ENCODE measurements at places on chromosomes 13 and 19. TPM values are rescaled to one million over a fixed set of nuclear protein-coding genes. Genes with fewer than 3 reads are reported as not detected.
A peak's percentile ranks its signal among the peaks of the same experiment; 100 is the strongest.

GRCh38 chr13:21606796-21607195 is 2.8 kb upstream of the MICU2 start:
- DNase-seq: no peak

- DNase-seq: peak; percentile 92
Observed at GRCh38 chr13:30870049-30870884, 35.8 kb upstream of the MEDAG start.

DNA sequence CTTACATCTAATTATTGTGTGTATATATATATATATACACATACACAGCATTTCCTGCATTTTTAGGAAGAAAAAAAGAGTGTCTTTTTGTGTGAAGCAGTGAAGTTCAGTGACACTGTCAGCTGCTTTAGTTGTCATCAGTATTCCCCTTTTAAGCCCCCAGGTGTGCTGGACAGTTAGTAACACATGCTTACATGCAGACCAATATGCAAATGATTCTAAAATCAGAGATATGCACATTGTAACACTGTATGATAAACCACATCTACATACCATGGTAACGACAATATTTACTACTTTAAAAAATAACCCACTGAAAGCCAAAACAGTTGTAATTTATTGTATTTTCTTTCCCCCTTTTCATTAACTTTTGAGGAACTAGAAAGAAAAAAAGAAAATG is 16.8 kb downstream of the LHFPL6 start:
- no peak for DNase-seq

The ADAMTSL5 gene
- 6.1 TPM for polyA plus RNA-seq

The ZNF471 gene
- 4.2 TPM for polyA plus RNA-seq

GRCh38 chr13:24271601-24272451 is 37.6 kb upstream of the C1QTNF9 start:
- peak; percentile 84 for DNase-seq

DNA sequence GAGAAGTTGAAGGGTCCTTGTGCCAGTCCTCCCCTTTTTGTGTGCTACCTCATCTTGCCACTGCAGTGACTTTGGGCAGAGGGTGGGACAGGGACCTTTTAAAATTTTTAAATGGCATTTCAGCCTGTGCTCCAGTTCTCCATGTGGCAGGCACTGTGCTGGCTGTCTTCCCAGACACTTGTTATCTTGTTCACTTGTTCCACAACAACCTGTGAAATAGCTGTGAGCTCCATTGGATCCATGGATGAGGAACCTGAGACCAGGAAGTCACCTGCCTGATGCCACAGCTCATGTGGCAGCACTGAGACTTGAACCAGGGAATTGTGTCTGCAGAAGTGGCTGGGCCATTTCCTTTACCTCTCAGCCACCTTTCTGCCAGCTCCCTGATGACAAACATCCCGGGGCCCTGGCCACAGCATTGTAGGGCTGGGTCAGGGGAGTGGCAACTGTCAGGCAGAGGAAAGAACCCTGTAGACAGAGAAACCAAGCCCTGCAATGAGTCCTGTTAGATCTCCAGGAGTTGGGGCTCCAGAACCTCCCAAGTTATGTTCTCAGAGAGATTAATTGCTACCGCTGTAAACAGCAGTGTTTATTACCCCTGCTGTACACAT is 6.4 kb downstream of the EGLN2 start:
- no peak for DNase-seq

GRCh38 chr13:94559222-94559795 is 36.6 kb downstream of the TGDS start:
- no peak for DNase-seq

- no peak for DNase-seq
Observed at GRCh38 chr13:113083022-113083373, 22.6 kb upstream of the F7 start.

GRCh38 chr13:40897053-40897452 is 107.6 kb downstream of the SLC25A15 start:
- no peak for DNase-seq

DNA sequence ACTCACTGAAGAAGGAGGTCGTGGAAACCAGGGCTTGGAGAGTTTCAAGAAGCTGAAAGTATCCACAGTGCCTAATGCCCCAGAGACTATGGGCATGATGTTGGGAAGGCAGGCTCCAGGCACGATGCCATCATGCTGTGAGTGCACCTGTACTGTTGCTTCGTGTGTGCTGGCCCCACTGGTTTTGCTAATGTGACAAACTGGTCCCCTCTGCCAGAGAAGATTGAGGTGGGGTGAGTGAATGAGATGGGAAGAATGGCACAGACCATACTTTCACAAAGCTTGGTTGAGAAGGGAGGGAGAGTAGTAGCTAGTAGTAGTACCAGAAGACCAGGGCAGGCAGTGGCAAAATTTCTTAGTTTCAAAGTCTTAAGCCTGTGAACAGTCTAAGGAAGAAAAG is 19.0 kb upstream of the POP4 start:
- DNase-seq: no peak

The WDR62 gene
- 0.25 TPM for polyA plus RNA-seq

The ADGRE1 gene
- 0.50 TPM for polyA plus RNA-seq

The ZNF223 gene
- 4.6 TPM for polyA plus RNA-seq

The SIGLEC9 gene
- polyA plus RNA-seq: 1.1 TPM

- no peak for DNase-seq
Observed at GRCh38 chr13:98405107-98405571, 171.8 kb downstream of the STK24 start.

The PCSK4 gene
- 6.0 TPM for polyA plus RNA-seq

The CACNG8 gene
- polyA plus RNA-seq: 0.05 TPM

All from aorta (tissue), 5 donors.